ENCODE measurements at places on chromosomes 7 and 10.

- no peak for DNase-seq
Observed at GRCh38 chr7:80275192-80275605, 140.6 kb downstream of the GNAI1 start.

DNA sequence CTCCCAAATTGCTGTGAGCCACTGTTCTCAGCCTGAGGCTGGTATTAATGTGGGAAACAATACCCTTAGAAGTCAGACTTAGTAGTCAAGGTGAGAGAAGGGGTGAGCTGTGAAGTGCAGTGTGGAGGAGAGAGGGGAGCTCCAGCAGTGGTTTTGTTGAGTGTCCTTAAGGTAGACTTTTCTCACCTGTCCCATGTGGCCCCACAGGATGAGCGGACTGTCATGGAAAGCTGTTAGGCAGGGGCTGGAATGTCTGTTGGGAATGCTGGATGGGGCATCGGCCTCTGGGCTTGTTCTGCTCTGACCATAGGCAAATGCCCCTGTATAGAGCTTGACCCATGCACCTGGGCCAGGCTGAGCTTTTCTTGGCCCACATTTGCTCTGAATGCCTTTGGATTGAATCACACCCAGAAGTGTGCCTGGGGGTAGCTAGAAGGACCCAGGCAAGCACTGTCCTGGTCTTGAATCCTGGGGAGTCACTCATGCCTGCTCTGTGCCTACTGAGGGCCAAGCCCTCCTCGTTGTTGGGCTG is 36.3 kb upstream of the SH2D4B start:
- no peak for DNase-seq

- DNase-seq = no peak
Observed at GRCh38 chr10:89518876-89519842, 16.2 kb downstream of the SLC16A12 start.

DNA sequence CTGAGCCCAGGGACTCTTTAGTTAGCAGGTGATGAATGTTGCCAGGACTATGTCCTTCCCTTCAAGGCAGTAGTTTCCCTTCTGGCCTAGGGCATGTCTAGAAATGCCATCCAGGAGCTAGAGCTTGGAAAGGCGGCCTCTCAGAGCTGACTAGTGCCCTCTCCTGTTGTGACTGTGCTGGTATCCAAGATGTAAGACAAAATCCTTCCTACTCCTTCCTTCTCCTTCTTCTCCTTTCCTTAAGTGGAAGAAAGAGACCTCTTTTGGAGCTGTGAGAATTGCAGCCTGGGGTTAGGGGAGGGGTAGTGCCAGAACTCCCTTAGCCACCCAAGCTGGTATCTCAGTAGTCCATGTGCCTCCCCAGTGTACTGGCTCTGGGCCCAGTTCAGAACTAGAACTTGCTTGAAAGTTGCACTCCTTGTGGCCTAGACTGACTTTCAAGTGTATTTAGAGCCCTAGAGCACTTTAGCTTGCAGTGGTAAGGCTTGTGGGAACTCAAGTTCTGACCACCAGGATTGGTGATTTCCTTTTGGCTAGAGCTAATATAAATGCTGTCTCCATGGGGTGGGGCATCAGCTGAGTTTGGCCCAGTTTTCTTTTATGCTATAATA is 118.8 kb downstream of the NPSR1 start:
- no peak for DNase-seq

DNA sequence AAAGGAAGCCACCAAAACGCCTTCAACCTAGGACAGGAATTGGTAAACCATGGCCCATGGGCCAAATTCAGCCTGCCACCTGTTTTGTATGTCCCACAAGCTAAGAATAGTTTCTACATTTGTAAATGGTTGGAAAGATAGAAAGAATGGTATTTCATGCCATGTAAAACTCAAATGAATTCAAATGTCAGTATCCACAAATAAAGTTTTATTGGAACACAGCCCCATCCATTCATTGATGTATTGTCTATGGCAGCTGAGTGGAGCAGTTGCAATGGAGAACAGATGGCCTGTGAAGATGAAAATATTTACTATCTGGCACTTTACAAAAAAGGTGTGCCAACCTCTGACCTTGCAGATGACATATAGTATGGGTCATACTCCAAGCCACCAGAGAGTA is 236.9 kb downstream of the CREB5 start:
- DNase-seq = no peak

- DNase-seq = no peak
Observed at GRCh38 chr7:131431756-131432155, 104.1 kb downstream of the MKLN1 start.

DNA sequence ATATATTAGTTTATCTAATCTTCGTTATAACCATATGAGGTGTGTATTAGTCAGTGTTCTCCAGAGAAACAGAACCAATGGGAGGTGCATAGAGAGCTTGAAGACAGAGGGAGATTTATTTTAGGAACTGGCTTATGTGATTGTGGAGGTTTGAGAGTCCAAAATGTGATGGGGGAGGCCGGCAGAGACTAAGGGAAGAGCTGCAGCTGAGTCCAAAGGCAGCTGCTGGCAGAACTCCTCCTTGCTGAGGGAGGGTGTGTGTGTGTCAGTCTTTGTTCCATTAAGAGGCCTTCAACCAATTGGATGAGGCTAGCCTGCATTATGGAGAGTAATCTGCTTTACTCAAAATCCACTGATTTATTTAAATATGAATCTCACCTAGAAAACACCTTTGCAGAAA is 165.1 kb downstream of the SH3PXD2A start:
- no peak for DNase-seq

GRCh38 chr10:48461623-48462481 is 143.0 kb downstream of the ARHGAP22 start:
- DNase-seq = no peak

GRCh38 chr10:76982671-76983070 is 654.9 kb downstream of the KCNMA1 start:
- DNase-seq = no peak

DNA sequence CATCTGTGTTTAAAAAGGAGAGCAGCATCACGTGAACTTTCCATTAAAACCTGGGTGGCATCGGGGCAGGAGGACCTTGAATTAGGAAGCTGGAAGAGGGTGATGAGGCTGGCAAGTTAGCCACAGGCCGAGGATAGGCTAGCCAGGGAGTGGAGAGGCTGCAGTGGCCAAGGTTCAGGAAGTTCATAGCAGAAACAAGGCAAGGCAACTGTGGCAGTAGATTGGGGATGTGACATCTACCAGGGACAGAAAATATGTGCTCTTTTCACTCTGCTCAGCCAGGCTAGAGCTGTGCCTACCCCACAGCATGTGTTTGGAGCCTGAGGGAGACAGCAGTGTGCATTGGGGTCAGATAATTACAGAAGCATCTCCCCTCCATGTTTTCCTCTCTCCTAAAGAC is 2.2 kb upstream of the INPP5F start:
- no peak for DNase-seq

DNA sequence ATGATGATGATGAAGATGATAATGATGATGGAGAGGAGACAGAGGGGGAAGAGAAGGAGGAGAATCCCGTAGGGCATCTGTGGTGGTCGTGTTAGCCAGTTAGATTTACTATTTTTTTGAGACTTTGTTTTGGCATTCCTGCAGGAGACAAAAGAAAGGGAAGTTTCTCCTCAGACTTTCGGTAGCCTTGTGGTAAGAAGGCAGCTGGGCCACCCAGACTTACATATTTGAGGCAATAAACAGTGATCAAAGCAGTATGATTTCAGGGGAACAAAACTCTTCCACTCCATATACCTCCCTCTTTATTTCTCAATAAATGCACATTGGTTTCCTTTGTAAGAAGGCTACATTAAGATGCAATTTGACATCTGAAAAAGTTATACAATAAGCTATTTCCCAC is 32.4 kb upstream of the BICC1 start:
- DNase-seq = no peak

DNA sequence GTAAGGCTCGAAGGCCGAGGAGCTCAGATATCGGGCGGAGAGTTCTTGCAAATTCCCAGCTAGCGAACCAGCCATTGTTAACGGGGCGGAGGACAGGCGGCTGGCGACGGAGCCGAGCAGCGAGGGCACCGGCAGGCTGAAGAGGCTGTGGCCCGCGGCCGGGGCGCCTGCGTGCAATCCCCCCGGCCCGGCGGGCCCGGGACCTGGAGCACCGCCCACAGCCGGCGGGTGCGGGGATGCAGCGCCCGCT is 4.1 kb downstream of the VAX1 start:
- DNase-seq = no peak

DNA sequence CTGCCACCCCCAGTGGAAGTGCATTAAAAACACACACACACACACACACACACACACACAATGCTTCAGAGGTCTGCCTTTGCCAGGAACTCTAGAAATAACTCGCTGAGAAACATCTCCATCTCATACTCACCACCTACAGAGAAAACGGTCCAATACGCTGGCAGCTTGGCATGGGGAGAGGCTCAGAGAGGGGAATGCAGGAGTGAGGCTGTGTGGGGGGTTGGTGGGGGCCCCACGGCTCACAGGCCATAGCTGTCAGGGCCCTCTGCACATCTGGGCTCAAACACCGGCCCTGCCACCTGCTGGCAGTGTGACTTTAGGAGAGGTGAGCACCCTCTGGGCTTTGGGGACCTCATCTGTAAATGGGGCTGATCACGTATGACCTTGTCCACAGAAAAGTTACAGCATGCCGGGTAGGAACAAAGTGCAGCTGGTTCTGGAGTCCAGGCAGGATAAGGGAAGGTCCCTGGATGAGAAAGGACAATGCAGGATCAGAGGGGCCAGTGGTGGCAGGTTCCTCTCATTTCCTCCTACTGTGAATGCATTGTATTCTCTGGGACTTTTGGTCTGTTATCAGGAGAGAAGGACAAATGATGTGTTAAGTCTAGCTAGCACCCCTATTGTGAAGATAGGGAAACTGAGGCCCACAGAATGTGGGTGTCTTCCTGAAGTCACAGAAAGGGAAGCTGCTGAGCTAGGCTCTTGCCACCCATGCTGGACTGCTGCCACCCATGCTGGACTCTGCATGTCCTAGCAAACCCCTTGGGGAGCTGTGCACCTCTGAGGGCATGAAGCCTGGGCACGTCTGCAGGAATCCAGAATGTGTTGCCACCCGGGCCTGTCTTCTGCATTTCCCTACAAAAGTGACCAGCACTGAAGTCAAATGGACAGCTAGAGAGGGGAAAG is 404.6 kb downstream of the RPS24 start:
- no peak for DNase-seq

DNA sequence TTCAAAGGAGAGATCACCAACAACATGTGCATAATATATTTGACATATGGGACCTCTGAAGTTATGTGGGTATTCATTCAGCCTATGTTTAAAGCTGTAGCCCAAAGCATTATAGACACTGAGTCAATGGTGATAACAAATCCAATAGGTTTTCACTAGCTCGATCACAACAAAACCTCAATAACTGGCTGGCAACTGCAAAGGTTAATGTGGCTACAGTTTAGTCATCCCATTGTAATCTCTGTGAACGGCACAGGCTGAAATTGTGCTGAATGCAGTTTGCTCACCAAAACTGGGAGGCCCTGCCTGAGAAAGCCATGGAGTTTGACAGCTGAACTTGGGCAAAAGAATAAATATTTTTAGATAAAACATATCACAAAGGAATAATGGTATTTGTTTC is 152.4 kb upstream of the ADO start:
- DNase-seq = no peak

- no peak for DNase-seq
Observed at GRCh38 chr7:158028290-158028941, 559.2 kb downstream of the PTPRN2 start.

DNA sequence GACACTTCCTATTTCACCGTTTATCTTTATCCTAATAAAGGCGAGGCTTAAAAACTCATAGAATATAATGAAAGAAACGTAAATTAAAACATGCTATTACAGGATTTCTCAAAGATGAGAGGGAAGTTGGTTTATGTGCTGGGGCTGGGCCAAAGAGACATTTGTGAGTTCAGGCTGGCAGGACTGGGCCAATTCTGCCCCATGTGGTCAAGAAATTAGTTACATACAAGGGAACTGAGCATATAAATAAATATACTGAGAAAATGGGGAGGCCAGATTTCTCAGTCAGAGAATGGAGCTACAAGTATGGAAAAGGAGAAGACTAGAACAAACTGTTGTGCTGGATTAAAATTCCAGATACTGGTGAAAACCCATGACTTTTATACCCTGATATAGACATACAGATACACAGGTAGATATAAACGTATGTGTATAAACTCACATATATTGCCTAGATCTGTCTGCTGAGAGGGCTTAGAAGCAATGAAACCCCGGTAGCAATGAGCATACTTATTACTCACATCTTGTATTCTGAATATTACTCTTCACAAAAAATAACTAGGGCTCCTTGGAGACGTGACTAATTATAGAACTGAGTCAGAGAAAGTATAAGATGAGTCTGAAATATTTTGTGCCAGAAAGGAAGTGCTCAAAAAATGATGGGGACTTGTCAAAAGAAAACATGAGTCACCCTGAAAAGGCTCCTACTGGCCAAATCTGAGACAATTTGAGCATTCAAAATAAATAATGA is 155.7 kb upstream of the FGFR2 start:
- no peak for DNase-seq

DNA sequence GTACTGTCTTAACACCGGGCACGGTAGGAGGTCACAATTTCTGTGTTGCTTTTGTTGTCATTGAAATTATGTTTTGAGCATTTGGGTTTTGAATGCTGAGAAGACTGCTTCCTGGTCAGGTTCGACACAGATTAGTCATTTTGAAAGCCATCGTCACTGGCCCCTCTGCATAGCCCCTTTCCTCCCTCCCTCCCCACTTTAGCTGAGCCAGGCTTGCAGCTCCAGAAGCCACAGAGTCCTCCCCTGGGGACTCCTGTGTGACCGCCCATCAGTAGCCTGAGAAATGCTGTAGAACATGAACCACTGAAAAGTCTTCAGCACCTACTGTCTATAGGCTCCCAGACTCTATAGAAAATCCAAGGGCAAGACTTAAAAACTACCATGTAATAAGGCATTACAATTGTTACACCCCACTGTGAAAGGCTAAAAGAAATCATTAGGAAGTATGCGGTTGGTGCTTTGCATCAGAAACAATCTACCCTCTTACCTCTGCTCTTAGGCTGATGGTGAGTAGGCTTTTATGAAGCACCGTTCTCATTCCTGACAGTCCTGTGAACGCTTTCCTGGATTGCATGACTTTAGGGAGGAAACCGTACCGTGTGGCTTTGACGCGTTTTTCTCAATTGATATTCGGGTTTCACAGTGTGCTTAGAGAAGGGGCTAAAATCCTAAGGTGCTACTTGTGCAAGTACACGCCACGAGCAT is 24.8 kb downstream of the JCAD start:
- no peak for DNase-seq

- DNase-seq = no peak
Observed at GRCh38 chr7:129163875-129164544, 19.5 kb downstream of the TSPAN33 start.

- DNase-seq = no peak
Observed at GRCh38 chr10:30625080-30625479, 4.5 kb downstream of the LYZL2 start.

- DNase-seq = no peak
Observed at GRCh38 chr10:44801383-44802327, 109.5 kb upstream of the TMEM72 start.

GRCh38 chr10:68489919-68490318 is 18.1 kb upstream of the DNA2 start:
- DNase-seq = no peak

- no peak for DNase-seq
Observed at GRCh38 chr10:104337521-104337984, 712 bp downstream of the ITPRIP start.

GRCh38 chr10:61135276-61135721 is 191.3 kb upstream of the RHOBTB1 start:
- no peak for DNase-seq

- DNase-seq = no peak
Observed at GRCh38 chr10:75170215-75170614, 40.4 kb upstream of the VDAC2 start.

Measured in activated CD8-positive, alpha-beta memory T cell treated with anti-CD3 and anti-CD28 coated beads for 1 hour (primary cell).